ENCODE measurements at places on chromosomes 7 and 10.

DNA sequence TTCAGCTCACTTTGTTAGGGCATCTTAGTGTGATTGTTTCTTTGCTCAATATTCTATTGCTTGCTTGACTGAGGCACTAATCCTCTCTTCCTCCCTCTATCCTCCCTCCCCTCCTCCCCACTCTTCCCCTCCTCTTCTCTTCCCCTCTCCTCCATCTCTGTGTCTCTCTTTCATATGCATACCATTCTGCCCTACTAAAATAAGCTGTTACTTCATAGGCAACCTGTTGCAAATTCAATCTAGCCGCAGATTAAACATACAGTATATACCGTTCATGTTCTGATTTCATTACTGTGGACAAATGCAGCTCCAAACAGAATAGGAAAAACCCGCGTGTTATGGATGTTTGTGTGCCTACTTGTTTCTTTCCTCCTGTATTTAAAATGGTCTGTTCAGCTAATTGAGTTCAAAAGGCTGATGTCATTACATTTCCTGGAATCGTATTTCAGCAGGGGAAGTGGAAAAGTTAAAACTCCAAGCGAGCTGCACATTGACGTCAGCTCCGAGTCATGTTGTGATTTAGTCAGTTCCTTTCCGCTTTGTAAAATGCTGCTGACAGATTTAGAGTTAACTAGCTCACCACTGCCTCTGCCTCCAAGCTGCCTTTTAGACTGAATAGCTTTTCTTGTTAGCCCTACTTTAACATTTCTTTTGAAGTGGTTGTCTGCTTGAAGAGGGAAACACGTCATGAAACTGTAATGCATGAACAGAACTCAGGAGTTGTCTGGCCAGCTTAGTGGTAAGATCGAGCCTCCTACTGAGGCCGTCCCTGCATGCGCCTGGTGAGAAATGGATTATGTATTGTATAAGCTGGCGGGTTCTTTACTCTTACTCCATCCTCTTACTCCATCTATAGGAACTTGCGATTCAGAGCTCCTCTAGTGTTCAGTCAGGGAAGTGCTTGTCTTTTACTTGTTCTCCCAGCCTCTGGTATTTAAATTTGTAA lies 69.0 kb downstream of the CREM start:
- DNase-seq = peak; percentile 97

DNA sequence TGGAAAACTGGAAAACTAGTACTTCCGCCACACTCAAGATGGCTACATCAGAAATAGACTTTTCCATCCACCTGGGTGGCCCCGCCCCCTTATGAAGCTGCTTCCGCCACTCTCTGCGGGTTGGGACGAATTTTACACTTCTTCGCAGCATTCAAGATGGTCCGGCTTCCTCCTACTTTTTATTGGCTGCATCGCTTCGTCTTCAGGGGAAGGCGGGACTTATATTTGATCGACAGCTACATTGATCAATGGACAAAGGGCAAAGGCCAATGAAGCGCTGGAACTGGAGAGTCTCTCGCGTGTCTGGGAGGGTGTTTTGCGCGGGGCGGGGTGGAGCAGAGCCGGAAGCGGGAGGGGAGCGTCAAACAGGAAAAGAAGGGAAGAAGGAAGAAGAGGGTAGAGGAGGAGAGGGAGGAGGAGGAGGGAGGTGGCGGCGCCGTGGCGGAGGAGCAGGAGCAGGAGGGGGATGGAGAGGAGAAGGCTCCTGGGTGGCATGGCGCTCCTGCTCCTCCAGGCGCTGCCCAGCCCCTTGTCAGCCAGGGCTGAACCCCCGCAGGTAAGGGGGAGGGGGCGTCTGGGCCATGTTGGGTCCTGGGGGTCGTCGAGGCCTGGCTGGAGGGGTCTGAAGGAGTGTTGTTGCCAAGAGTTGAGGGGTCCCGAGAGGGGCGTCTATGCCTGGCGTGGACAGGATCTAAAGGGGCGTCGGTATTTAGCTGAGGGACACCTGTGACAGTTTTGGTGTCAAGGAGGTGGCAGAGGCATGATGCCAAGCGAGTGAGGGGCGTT lies at the start of gene WBP1L:
WBP1L (plus strand) TSS at position 361 of the 786 bp plus-strand sequence; CDS start at position 467, 106 bp downstream.
- peak; percentile 98 for DNase-seq

GRCh38 chr10:72850861-72851260 lies 42.7 kb upstream of the OIT3 start:
- DNase-seq = no peak

DNA sequence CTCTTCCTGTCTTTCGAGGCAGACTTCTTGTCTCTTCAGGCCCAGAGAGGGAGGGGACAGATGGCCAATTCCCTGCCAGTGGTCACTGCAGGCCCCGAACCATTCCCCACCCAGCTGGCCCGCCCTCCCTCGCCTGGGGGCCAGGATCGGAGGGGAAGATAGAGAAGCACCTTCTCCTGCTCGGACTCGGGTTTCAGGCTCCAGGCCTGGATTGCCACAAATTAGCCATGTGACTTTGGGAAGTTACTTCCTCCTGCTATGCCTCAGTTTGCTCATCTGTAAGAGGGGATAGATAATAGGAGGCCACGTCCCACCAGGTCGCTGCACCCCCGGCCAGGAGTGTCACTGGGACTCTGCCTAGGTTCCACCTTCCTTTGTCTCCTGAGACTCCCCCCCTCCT lies 24.8 kb upstream of the PPP2R2D start:
- no peak for DNase-seq

GRCh38 chr7:50791938-50792341 lies 9.2 kb upstream of the GRB10 start:
- DNase-seq = no peak

GRCh38 chr7:20783700-20784387 lies 2.8 kb downstream of the SP8 start:
- DNase-seq = no peak

- peak; percentile 37 for DNase-seq
These were observed 2.2 kb downstream of the FAM53B start for GRCh38 chr10:124741922-124742412.

DNA sequence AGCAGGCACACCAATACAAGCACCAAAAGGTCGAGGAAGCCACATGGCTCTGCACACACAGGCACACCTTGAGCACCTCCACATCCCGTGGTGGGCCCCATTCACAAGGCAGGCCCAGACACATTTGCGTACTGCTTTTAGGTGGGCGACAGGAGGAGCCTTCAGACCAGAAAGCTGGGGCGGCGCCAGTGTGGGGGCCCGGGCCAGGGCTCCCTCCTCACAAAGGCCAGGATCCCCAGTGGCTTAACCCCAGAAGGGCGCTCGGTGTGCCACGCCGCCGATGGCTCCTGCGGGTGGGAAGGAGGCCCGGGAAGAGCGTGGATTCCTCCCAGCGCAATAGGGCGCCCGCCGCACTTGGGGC lies 2.8 kb upstream of the SMARCD3 start:
- no peak for DNase-seq

DNA sequence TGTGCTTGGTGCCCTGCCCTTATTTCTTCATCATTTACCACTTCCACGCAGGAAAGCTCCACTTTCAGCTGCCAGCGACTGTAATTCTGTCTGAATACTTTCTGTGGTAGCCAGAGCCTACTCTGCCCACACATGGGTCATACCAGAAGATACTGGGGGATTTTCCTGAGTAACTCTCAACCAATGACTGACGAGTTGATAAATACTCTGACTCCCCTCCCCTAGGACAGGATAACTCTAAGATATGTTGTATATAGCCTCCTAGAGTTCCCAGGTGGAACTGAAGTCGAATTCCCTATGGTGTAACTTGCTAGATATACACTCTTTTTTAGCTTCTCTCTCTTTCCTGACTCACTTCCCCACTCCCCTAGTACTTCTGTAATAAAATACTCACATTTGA lies 29.8 kb downstream of the SEM1 start:
- no peak for DNase-seq

- no peak for DNase-seq
These were observed 9.1 kb downstream of the GOT1 start for GRCh38 chr10:99421233-99421739.

- DNase-seq = no peak
These were observed 695.1 kb downstream of the GRID1 start for GRCh38 chr10:85671530-85671929.

DNA sequence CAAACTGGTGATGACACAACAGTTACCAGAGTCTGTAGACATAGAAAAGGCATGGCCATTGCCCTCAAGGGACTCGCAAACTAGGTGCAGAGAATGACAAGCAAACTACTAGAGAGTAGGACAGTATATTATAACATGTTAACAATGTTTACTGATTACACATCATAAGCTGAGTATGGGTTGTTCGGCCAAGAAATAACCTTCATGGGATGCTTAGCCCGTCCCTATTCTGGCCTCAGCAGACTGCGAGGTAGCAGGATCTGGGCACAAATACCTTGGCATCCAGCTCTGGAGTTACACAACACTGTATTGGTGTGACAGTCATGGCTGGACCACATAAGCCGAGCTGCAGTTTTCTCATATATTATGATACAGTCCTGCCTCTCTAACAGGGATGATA lies 51.4 kb downstream of the ABCB4 start:
- no peak for DNase-seq

- DNase-seq = no peak
These were observed 760 bp upstream of the FOXK1 start for GRCh38 chr7:4681218-4681851.

- no peak for DNase-seq
These were observed 390.3 kb downstream of the KCNMA1 start for GRCh38 chr10:77247031-77247990.

DNA sequence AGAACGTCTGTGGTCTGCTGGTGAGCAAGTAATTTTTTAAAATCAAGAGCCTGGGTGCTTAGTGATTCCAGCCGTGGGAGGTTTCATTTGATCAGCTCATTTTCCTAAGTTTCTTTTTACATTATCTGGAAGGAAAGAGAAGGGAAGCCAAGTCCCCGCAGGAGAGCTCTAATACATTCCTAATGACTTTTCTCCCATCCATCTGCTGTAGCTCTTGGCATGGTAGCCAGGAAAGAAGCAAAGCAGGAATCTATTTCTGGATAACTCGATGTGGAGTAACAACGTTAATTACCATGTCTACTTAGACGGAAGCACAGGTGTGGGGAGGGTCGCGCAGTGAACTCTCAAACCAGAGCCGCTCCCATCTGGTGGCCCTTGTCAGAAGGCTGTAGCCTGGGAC lies 121.9 kb downstream of the PAXIP1 start:
- no peak for DNase-seq

DNA sequence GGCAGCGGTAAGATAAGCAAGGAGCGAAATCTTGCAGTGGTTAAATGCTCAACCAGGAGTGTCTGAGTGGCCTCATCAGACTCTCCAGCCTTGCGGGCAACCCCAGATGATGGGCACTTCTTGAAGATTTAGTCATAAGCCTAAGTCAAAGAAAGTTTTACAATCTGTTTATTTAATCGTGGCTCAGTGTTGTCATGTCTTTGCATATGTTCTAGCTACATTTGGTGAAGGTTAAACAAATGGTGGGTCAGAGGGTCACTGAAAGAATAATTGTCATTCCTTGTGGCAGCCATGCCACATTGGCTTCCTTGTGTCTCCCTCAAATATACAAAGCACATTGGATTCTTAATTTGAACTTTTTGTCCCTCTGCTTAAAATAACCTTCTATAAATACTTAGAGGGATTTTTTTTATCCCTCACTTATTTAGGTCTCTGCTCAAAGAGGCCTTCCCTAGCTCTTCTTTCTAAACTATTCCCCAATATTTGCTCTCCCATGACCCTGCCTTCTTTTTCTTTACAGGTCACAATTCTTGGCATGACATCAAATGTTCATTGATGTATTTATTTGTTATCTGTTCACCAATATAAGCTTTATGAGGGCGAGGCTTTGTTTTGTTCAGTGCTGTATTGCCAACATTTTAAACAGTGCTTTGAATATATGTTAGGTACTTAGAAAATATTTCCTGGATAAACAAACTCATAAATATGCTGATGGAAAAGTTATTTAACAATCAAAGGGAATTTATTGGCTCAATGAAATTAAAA lies 68.7 kb downstream of the NEUROD6 start:
- DNase-seq = no peak

- DNase-seq = no peak
These were observed 41.4 kb downstream of the GNA12 start for GRCh38 chr7:2802504-2803341.

DNA sequence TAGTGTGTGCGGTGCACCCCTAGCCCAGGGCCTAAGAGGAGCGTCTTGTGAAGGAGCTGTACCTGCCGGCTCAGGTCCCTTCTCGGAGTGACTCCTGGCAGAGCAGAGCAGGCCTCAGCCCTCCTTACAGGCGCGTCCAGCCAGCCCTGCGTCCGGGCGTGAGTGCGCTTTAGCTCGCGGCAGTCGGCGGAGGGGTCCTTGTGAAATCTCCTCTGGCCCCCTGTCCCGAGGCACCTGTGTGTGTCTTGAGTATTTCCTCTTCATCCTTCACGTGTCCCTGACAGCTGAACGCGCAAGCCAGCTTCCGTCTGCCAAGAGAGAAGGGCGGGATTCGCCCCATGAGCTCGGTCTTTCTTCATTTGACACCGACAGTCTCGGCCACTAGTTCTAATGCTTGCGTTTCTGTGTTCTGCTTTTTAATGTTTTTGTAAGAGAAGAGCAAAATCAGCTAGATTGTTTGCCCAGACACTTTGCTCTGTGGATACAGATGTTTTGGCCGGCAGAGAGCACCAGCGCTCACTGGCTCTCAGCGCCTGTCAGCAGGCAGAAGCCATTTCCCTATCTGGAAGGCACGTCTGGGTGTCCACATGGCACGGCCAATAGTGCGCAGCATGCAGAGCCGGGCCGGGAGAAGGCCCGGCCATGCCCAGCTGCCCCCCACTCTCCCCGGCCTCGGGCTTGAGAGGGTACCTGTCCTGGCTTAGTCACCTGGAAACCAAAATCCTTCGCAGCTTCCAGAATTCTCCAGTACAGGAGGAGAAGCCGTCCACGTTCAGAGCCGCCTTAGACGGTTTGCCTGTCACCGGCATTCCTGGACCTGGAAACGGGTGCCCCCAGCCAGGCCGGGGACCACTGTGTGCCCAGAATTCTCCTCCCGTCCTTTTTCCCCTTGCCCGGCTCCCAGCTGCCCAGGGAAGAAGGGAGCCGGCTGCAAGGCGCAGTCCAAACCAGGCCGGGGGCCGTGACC lies 7.0 kb downstream of the GET4 start:
- no peak for DNase-seq

DNA sequence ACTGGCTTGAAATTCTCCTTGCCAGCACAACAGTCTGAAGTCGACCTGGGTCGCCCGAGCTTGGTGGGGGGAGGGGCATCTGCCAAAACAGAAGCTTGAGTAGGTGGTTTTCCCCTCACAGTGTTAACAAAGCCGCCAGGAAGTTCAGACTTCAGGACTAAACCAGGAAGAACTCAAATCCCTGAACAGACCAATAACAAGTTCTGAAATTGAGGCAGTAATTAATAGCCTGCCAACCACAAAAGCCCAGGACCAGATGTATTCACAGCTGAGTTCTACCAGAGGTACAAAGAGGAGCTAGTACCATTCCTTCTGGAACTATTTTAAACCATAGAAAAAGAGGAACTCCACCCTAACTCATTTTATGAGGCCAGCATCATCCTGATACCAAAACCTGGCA lies 45.3 kb downstream of the LRRC72 start:
- DNase-seq = no peak

Data from common myeloid progenitor, CD34-positive (primary cell).